ENCODE measurements at places on chromosomes 13 and 19.
A peak's percentile ranks its signal among the peaks of the same experiment; 100 is the strongest.

DNA sequence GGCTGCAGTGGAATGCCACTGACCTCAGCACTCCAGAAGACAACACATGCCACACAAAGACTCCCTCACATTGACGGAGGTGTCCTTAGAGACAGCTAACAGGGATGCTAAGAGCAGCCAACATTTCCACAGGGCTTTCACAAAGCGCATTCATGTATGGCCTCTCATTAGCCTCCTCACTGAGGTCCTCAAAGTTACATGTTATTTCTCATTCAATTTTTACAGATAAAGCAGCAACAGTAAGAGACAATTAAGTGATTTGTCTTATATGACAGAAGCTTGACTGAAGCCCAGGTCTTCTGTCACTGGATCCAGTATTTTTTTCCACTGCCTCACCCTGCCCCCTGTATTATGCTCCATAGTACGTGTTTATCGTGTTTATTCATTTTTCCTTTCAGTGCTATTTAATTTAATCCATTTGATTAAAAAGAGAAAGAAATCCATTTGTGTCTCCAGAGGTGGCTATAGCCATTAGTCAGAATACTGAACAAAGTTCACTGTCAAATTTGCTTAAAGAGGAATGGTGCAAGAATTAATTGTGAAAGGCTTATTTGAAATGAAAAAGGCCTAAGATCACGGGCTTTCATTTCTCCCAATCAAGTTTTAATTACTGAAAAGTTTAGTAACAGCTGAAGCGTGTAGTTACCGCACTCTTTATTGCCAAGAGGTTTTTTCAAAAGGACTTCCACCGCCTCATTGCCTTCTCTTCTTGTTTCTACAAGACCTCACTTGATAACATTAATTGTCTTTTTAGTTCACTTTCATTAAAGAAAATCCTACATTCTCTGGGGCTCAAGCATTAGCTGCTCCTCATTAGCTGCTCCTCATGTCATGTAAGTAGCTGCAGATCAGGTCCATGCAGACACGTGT lies 115.0 kb downstream of the COG6 start:
- DNase-seq = no peak

- DNase-seq = no peak
Observed at GRCh38 chr19:19106056-19106551, 32.2 kb downstream of the TMEM161A start.

DNA sequence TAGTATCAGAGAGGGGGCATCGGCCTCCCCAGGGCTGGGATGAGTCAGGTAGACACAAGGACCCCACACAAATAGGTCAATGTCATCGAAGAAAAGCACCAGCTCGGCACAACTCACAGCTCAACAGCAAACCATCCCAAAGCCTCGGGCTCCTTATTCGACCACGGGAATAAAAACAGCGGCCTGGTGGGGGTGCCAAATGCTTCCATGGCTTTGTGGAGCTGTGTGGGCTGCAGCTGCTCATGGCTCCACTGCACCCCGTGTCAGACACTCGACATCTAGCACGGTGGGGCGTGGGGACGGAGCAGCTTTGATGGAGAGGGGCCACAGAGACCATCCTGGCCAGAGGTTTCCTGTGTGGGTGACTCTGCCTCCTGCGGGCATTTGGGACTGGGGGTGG lies 212.5 kb upstream of the SOX1 start:
- no peak for DNase-seq

GRCh38 chr13:71576571-71576970 lies 290.4 kb downstream of the DACH1 start:
- no peak for DNase-seq

- DNase-seq = no peak
Observed at GRCh38 chr19:12748489-12748888, 3.1 kb upstream of the BEST2 start.

- DNase-seq = no peak
Observed at GRCh38 chr13:21115231-21115630, 53.8 kb upstream of the LATS2 start.

GRCh38 chr13:33205804-33206221 lies 79.7 kb downstream of the STARD13 start:
- DNase-seq = no peak

- no peak for DNase-seq
Observed at GRCh38 chr19:8357007-8357521, 6.9 kb upstream of the ANGPTL4 start.

- peak; percentile 78 for DNase-seq
Observed at GRCh38 chr13:25114220-25114619, 18.3 kb downstream of the PABPC3 start.

- DNase-seq = no peak
Observed at GRCh38 chr13:75325711-75326110, 156.3 kb downstream of the TBC1D4 start.

GRCh38 chr13:26476111-26476781 lies 81.2 kb upstream of the WASF3 start:
- DNase-seq = peak; percentile 75

DNA sequence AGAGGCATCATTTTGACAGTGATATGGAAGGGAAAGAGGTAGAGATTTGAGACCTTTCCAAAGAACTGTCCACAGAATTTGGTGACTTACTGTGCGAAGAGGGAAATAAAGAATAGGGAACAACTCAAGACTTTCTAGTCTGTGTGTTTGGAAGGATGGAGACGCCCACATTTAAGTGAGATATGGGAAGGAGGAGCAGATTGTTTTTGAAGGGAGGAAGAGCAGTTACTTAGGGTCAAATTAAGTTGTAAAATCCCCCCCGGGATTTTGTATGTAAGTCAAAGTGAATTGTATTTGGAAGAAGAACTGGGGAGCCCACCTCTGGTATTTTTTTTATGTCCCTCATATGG lies 1.2 kb downstream of the USPL1 start:
- DNase-seq = no peak

DNA sequence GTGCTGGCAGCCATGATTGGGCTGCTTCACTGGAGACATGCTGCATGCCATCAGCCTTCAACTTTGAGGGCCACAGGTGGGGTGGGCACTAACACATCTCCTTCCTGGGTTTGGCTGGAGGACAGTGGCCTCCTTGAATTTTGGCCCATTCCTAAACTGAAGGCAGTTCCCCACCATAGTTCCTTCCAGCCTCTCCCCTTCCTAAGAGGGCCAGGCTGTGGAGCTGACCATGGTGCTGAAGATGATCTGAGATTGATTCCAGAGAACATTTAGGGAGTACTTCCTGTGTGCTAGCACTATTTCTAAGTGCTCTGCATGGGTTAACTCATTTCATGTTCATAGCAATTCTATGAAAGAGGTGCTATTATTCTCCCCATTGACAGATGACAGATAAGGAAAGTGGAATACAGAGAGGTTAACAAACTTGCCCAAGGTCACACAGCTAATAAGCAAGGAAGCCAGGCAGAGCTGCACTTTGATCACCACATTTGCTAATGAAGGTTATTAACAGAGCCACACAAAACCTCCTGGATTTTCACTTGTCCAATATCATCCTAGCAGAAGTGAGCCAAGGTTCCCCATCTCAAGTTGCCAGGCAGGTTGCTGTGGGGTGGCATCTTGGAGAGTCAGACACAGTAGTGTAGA lies 175.3 kb downstream of the ZIC5 start:
- peak; percentile 46 for DNase-seq

All from GM23248 (cell line).